ENCODE measurements at places on chromosomes 4 and X.

DNA sequence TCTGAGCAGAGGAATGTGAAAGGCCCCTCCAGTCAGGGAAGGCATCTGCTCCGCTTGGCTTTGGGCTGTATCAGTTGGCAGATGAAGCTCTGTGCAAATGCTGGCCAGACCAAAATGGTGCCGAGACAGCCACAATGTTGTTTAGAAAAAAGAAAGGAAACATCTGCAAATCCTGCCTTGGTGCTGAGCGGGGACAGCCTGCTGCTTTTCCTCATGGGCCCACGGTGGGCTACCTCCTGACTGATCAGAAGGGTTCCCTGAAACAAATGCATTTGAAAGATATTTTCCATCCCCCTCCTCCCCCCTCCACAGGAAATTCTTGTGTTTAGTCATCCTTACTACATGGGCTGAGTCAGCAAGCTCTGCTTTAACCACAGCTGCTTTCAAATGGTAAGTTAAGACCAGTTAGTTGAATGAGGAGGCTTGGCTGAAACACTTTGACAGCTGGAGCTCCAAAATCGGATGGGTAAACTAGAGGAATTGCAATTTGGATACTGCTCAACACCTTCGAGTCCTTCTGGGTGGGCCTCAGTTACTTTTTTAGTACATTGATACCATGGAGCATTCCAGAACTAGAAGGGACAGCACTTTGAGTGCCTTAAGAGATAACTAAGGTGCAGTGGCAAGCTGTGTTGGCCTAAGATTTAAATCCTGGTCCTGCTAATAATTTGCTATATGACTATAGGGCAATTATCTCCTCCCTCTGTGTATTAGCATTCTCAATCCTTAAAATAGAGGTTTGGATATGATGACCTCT, 36.0 kb downstream of the PLAC1 start:
- peak; percentile 60 for DNase-seq

DNA sequence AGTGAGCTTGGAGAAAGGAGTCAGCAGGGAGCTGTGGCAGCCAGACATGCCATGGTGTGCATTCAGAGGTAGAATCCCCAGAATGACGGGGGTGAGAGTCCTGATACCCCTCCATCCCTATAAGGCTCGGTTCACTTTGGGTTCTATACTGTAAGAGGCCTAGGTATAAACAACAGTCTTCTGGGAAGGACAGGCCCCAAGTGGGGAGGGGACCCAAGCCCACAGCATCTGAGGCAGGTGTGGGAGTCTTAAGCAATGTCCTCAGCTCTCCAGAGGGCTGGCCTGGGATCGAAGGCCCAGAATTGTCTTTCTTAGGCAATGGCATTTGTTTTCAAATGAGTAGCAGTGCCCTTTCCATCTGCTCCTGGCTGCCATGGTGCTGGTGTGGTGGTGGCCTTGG, 50.2 kb upstream of the MAMLD1 start:
- DNase-seq: no peak

DNA sequence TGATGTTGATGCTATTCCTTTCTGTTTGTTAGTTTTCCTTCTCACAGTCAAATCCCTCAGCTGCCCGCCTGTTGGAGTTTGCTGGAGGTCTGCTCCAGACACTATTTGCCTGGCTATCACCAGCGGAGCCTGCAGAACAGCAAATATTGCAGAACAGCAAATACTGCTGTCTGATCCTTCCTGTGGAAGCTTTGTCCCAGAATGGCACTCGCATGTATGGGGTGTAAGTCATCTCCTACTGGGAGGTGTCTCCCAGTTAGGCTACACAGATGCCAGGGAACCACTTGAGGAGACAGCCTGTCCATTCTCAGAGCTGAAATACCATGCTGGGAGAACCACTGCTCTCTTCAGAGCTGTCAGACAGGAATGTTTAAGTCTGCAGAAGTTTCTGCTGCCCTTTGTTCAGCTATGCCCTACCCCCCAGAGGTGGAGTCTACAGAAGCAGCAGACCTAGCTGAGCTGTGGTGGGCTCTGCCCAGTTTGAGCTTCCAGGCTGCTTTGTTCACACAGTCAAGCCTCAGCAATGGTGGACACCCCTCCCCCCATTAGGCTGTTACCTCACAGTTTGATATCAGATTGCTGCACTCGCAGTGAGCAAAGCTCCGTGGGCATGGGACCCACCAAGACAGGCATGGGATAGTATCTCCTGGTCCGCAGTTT, 74.9 kb downstream of the SPIN3 start:
- DNase-seq: no peak

DNA sequence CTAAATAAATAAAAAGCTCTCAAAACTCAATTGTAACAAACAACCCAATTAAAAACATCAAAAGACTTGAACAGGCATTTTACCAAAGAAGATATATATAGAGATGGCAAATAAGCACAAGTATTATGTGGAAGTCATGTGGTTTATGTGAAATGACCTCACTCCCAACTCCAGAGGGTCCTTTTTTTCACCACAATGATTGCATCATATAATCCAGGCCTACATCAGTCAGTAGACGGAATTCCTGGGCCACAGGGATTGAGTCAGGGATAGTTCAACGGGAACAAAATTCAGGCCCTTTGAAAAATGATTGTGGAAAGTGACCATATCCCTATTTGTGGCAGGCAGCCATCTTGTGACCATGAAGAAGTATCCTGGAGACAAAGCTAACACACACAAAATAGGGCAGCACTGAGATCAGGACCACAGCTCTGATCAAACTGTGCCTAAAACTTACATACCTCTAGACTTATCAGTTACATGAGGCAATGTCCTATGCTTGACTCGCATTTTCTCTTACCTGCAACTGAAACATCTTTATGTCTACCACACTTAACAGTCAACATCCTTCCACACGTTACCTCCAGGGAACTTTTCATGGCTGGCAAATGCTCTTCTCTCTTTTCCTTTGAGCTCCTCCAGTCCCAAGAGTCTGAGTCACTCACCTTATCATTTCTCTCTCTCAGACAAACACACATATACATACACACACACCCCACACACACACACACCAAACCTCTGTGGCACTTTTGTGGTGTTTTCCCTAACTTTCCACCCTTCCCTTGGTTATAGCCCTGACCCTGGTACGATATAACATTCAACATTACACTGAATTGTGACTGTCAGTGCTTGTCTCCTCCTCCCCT, 113.5 kb downstream of the PHF8 start:
- DNase-seq: peak; percentile 61

DNA sequence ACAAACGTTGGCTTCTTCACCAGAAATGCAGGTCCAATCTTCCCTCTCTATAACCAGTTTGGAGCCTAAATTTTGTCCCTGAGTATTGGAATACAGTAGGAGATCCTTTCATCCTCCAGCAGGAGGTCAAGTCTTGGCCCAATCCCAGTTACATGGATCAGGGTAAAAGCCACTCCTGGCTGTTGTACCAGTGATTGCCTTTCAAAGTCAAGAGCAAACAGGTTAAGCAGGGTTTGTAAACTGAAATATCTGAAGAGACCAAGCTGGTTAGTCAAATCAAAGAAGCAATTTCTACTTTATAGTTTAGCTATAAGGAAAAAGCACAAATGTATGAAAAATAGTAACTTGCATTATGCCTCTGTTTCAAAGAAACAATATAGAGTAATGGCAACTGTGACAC, 329.4 kb downstream of the NAF1 start:
- DNase-seq: no peak

DNA sequence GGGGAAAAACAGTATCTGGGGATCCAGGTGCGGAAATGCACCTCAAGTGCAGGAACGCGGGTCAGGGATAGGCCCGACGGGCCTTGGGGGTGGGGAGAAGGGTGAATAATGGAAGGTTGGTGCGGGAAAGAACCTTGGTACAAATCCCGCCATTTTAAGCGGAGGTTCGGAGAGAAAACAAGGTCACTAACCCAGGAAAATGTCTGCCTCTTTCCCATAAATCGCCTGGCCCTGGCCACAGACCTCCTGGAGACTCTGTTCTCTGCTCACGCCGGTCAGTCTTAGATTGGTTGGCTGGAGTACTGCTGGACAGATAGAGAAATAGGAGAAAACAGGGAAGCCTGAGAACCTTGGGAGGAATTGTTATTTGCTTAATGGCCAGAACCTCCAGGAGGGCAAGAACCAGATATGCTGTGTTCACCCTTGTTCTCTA, 897 bp upstream of the FBXL5 start:
- no peak for DNase-seq

DNA sequence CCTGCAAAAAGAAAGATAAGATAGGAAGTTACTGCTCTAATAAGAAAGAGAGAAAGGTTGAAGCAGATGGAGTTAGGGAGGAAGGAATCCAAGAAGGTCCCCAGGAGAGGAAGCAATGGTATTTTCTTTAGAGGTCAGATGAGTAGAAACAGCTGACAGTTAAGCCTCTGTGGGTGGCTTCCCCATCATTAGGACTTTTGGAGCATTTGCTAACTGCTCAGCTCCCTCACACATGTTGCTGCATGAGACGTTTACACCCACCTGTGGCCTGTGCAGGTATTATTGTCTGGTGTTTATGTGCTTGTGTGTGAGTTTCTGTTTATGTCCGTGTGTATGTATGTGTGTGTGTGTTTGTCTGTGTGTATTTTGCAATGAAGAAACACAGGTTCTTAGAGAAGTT, 346.8 kb downstream of the RAB28 start:
- DNase-seq: no peak

GRCh38 chr4:54879576-54879975, 221.8 kb downstream of the KIT start:
- DNase-seq: peak; percentile 44

- no peak for DNase-seq
Observed at GRCh38 chr4:105509714-105510113, 35.9 kb upstream of the PPA2 start.

DNA sequence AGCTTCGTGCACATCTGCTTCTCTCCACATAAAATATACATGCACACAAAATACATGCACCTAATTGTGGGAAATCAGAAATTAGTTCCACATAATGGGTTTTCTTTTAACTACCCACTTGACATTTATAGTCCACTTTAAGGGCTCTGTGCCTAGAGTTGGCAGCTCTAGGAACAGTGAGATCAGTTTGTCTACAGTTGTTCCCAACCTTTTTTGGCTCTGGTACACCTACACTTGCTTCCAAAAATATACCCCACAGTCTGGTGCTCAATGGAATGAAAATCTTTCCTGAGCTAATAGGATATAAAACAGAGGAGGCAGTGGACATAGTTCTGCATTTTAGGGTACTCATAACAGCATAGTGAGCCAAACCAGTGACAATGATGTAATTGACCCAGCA, 36.1 kb downstream of the HDAC8 start:
- DNase-seq: no peak

GRCh38 chrX:152930516-152930915, 32.6 kb downstream of the ZNF185 start:
- no peak for DNase-seq

- no peak for DNase-seq
Observed at GRCh38 chr4:2089222-2089621, 30.1 kb downstream of the NAT8L start.

DNA sequence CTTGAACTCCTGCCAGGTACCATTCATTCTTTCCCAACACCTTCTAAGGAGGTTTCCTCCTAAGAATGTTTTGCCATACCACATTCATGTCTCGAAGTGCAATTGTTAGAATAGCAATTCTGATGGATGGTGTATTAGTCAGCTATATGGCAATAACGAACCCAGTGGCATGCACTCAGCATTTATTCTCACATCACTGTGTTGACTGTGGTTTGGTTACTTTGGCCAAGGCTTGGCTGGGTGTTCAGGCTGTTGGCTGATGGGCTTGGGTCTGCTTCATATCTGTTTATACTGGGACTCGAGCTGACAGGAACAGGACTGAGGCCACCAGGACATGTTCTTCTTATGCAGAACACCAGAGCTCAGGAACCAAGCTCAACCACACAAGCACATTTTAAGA, 31.7 kb downstream of the PSAPL1 start:
- DNase-seq: no peak

GRCh38 chrX:3763111-3763510, 49.7 kb upstream of the PRKX start:
- no peak for DNase-seq

- no peak for DNase-seq
Observed at GRCh38 chrX:76971393-76972376, 475.5 kb upstream of the FGF16 start.

DNA sequence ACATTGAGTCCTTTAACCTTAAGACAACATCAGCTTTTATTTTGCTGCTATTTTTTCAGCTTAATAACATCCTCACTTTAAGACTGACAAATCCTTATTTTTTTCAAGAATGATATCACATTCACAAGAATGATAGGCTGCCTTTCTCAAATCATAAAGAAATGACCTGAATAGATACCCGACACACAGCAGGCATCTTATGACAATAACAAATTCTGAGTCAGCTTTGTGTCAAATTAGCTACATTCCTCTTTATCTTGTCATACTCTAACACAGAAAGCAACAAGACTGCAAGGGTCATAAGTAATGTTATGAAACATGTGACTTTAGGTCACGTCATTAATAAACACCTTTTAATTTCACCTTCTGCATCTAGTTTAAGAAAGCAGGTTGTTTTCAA, 2387.6 kb downstream of the PCDH7 start:
- DNase-seq: no peak

GRCh38 chr4:74840936-74841509, 46.7 kb upstream of the BTC start:
- no peak for DNase-seq

DNA sequence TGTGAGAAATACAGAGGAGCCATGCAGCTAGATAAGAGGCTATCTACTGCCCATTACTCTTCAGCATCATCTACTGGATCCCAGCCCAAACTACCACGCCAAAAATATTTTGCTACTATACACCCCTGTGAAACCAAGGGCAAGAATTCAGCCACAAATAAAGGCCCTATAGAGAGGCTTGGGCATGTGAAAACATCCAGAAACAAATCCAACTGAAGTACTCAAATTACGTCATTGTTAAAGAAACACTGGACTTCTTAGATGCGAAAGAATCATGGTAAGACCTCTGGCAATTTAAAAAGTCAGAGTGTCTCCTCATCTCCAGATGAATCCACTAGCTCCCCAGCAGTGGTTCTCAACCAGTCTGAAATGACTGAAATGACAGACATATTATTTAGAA, 12.8 kb downstream of the NDST3 start:
- DNase-seq: no peak

DNA sequence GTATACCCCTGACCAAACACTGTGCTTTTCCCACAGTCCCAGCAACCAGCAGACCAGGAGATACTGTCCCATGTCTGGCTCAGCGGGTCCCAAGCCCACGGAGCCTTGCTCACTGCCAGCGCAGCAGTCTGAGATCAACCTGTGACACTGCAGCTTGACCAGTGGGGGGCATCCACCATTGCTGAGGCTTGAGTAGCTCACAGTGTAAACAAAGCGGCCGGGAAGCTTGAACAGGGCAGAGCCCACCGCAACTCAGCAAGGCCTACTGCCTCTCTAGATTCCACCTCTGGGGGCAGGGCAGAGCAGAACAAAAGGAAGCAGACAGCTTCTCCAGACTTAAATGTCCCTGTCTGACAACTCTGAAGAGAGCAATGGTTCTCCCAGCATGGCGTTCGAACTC, 58.1 kb downstream of the SLC10A6 start:
- no peak for DNase-seq

DNA sequence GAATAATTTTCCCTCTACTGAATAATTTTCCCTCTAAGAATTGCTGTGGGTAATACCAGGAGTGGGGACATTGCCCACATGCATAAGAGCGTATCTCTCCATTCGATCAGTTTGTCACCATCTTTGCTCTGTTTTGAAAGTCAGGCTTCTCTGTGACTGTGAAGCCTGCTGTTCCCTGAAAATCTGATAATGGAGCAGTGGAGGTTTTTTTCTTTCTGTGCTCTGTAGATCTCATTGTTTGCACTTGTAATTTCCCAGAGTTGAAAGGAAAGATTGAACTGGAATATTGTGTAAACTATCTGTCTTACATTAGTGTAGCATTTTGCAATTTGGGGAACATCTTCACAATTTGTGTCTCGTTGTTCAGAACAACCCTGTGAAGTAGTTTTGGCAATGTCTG, 4.3 kb downstream of the ZXDB start:
- no peak for DNase-seq

- no peak for DNase-seq
Observed at GRCh38 chr4:166228112-166228511, 355.1 kb downstream of the TLL1 start.
